ENCODE measurements at places on chromosomes 6 and 20.

- no peak for DNase-seq
These were observed 54.1 kb downstream of the MYH7B start for GRCh38 chr20:35009665-35010328.

DNA sequence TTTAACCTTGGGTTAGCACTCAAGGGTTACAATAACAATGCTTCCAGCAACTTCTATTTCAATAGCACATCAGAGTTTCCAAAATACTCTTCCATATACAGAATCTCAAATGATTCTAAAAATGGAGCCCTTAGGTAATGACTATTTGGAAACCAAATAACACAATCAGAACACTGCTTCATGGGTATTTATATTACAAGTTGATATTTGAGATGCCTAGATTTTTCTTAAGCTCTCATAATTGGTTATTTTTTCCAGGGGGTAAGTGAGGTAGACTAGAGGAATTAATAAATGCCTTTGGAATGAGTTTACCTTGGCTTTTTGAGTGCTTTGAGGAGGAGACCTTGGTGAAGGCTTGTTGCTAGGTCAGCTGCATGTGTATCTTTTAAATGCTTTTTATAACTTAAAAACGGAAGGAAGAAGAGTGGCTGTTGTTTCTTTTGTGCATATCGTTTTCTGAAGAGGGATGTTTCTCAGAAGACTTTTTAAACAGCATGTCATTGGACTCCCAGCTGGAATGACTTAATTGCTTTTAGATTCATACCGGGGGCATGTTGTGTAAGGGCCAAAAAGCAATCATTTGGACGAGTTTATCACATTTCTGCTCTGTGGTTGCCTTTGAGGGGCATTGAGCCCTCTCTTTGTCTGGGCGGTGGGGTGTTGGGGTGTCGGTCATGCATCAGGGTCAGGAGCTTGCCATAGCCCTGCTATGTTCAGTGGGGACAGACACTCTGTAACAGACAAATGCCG is 186.0 kb downstream of the DTNBP1 start:
- no peak for DNase-seq

GRCh38 chr6:37204014-37204751 is 34.2 kb downstream of the PIM1 start:
- no peak for DNase-seq

- DNase-seq, result peak; percentile 73
These were observed 2.3 kb upstream of the RAMACL start for GRCh38 chr6:166588691-166589336.

- DNase-seq, result peak; percentile 82
These were observed 125.2 kb upstream of the RALGAPA2 start for GRCh38 chr20:20837574-20838021.

- DNase-seq, result no peak
These were observed 27.0 kb downstream of the ELOVL5 start for GRCh38 chr6:53321701-53322100.

DNA sequence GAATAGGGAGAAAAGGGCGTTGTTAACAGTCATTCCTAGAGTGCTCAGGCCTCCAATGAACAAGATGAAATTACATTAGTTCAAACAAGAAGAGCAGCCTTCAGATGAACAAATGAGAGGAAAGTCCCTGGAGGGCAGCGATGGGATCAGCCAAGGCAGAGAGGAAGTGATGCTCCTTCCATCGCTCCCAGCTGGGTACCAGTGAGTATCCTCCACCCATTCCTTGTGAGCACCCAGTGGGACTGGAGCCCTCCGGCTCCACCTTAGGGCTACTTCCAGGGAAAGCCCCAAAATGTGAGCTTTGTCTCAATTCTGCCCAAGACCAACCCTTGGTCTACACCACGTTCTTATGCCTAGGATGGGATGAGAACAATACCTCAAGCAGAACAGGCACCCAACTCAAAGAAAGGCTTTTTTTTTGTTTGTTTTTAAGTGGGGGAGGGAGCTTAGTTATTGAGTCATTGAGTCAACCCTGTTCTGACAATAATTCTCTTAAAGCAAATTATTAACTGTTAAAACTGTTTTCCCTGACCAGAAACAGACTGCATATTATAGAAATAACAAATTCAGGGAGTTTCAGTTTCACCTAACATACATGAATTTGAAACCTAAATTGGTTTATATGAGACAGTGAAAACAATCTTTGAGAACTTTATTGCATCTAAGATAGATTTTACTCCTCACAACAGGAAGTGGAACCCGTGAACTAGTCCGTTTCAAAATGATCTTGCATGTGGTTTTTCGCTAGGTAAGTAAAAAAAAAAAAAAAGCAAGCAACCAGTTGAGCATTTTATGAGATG is 106.9 kb downstream of the IPCEF1 start:
- DNase-seq, result no peak

GRCh38 chr6:4153514-4153985 is 18.2 kb upstream of the ECI2 start:
- no peak for DNase-seq

GRCh38 chr6:137973201-137973600 is 106.1 kb downstream of the TNFAIP3 start:
- peak; percentile 58 for DNase-seq

GRCh38 chr20:16246870-16247269 is 326.4 kb downstream of the KIF16B start:
- DNase-seq, result no peak
